ENCODE measurements at places on chromosomes 12 and 14. TPM values are rescaled to one million over a fixed set of nuclear protein-coding genes. Genes with fewer than 3 reads are reported as not detected.

DNA sequence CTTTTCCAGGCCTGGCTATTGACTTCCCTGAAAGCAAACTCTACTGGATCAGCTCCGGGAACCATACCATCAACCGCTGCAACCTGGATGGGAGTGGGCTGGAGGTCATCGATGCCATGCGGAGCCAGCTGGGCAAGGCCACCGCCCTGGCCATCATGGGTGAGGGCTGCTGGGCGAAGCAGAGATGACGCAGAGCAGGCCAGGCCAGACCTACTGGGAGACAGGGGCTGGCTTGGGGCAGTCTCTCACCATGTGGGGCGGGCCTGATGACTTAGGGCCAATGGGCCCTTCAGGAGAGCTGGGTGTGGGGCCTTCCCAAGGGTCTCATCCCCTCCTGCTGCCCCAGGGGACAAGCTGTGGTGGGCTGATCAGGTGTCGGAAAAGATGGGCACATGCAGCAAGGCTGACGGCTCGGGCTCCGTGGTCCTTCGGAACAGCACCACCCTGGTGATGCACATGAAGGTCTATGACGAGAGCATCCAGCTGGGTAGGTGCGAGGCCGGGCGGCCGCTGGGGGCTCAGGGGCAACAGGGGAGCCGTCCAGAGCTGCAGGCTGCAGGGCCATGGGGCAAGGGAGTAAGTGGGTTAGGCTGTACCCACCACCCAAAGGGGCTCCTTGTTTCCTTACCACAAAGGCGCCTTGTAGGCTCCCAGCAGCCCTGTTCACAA is 33.0 kb upstream of the LRP1-AS start:
- no peak for DNase-seq

GRCh38 chr14:20614038-20614840 is 23.1 kb upstream of the RNASE12 start:
- peak; percentile 42 for DNase-seq

- DNase-seq, result no peak
Observed at GRCh38 chr12:124520907-124521306, 46.5 kb downstream of the NCOR2 start.

RAD51B gene
- 8.6 TPM for total RNA-seq

IFI27 gene
- total RNA-seq, result 4.3 TPM

GRCh38 chr12:57146961-57147944 is at the start of gene LRP1-AS:
LRP1-AS (minus strand) TSS chr12:57147619.
- DNase-seq, result no peak

DNA sequence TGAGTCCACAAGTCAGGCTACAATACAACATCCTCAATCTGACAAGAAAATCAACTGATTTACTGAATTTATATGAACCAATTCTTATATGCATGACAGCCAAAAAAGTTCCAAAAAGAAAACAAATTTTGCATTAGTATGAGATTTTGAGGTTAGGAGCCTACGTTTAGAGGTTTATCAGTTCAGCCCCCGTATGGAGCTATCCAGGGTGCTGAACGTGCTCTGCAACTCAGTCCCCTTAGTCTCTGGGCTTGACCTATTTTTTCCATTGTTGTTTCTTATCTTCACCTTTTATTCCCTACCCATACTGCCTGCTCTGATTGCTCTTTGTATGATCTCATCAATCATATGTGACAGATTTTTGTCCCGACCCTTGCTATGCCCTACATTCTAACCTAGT is 693.0 kb downstream of the NRXN3 start:
- peak; percentile 45 for DNase-seq

DNA sequence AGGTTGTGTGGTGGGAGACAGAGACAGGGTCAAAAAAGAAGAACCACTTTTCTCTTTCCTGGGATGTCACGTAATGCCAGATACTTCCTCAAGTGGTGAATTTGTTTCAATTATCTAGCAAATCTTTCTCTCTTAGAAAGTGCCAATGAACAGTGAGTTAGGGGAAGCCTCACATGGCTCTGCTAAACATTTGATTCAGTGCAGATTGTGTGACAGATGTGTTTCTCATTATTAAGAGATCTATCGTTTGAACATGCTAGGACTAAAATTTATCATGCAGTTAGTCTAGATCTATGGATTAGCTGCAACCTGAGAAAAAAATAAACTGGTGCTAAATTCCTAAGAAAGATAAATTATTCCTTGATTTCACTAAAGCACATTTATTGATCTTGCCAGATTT is 247.8 kb downstream of the MDGA2 start:
- no peak for DNase-seq

DNA sequence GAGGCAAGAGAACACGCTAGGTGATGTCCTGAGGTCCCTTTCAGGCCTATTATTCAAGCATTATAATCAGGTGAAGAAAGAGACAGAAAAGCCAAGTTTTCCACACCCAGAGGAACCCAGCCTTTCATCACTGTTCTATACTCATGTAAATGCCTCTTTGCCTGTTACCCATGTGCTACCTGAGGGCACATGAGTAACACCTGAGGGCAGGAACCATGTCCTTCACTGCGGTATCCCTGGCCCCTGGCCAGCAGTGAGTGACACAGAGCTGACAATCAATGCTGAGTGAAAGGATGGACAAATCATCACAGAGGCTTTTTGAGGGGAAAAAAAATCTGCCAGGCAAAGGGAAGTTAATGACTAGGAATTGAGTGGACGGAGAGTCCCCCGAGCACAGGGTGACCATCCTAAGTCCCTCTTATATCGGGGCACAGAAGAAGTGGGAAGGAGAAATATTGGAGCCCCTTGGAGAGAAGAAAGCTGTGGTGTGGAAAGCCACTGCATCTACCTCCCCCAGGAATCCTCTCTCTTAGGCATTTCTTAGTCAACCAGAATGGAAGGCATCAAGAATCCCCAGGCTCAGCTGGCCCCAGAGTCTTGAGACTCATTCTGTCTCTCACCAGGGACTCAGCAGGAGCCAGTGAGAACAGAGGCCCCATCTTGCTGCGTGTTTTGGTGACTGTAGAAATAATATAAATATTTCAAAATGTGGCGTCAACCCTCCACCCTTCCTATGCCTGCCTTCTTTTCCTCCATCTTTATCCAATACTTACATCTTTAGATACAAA is 212.9 kb downstream of the DPF3 start:
- peak; percentile 94 for DNase-seq

GLI1 gene
- 3.0 TPM for total RNA-seq

VWF gene
- total RNA-seq, result not detected

- no peak for DNase-seq
Observed at GRCh38 chr12:62882696-62883095, 52.3 kb downstream of the PPM1H start.

DNA sequence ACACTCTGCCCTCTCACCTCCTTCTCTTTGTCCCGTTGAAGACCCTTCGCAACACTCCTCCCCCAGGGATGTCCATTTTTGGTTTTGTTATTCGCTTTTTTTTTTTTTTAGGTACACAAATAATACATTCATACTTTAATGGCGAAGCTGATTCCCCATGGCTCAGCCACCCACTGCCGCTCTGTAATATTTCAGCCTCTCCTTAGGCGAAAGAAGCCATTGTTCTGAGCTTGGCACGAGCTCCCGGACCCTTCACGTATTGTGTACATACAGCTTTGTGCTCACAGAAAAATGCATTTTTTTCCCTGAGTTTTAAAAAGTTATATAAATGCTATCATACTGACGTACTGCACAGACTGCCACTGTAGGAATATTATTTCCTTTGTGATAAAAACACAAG is 115.0 kb downstream of the TMEM132C start:
- DNase-seq, result no peak

GRCh38 chr12:102439426-102440405 is 40.6 kb downstream of the IGF1 start:
- no peak for DNase-seq

DNA sequence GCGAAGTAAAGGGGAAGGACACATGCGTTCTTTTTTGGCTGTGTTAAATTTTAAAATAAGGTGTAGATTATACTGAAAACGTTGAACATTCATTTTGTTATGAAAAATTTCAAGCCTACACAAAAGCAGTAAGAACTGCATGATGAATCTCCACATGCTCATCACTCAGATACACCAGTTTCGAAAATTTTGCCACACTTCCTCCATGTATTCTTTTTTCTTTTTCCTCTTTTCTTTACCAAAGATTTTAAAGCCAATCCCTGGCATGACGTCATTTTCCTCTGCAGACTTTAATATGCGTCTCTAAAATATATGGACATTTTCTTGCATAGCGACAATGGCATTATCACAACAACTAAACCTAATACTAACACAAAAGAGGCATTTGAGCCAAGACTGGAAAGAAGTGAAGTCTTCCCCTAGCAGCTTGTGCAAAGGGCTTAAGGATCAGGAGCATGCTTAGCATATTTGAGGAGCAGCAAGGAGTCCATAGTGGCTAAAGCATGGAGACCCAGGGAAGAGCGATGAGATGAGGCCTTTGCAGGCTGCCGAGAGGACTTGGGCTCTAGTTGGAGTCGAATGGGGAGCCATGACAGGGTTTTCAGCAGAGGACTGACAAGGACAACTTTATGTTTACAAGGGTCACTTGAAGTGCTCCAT is 111.9 kb downstream of the ERC1 start:
- DNase-seq, result no peak

BMP4 gene
- 8.7 TPM for total RNA-seq

- no peak for DNase-seq
Observed at GRCh38 chr12:45863332-45863731, 127.0 kb downstream of the SCAF11 start.

DNA sequence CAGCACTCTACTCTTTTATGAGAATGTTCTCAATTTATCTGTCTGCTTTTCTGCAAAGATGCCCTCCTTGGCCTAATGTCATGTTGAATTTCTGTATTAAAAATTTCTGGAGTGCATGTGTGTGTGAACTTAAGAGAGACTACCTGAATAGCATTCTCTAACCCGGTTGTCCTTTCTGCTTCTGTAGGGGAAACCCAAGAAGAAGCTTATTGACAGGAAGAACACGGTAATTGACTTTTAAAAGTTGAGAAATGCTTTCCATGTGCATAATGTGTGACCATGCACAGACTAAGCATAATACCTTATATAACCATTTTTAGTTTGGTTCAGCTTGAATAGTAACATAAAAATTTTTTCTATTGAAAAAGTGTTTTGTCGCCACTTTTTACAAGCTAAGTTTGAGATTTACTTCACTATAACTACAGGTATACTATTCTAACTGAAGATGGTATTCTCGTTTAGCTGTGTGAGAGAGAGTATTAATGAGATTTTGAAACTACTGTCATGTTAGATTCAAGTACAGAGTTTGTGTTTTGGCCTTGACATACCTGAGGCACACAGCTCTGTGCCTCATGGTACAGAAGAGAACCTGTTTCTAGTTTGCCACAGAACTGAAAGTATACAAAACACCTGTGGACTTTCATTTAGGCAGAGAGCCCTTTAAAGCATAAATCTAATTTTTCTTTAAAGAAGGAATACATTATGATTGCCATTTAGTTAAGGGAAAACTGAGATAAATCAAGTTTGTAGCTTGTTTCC is 96.8 kb downstream of the TTLL5 start:
- no peak for DNase-seq

OR6C2 gene
- total RNA-seq, result not detected

DNA sequence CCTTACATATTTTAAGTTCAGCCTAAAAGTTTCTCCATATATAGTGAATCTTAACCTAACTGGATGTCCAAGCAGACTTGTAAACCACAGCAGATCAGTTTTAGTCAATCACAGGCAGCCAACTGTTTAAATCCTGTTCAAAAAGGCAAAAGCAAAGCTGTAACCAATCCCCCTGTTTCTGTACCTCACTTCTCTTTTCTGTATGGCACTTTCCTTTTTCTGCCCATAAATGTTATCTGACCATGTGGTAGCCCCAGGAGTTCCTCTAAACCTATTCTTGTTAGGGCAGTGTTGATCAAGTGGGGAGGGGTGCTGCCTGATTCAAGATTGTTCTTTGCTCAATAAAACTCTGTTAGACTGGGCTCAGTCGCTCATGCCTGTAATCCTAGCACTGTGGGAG is 8.5 kb upstream of the DACT1 start:
- no peak for DNase-seq

- DNase-seq, result no peak
Observed at GRCh38 chr12:101940400-101940950, 63.1 kb downstream of the DRAM1 start.

DNA sequence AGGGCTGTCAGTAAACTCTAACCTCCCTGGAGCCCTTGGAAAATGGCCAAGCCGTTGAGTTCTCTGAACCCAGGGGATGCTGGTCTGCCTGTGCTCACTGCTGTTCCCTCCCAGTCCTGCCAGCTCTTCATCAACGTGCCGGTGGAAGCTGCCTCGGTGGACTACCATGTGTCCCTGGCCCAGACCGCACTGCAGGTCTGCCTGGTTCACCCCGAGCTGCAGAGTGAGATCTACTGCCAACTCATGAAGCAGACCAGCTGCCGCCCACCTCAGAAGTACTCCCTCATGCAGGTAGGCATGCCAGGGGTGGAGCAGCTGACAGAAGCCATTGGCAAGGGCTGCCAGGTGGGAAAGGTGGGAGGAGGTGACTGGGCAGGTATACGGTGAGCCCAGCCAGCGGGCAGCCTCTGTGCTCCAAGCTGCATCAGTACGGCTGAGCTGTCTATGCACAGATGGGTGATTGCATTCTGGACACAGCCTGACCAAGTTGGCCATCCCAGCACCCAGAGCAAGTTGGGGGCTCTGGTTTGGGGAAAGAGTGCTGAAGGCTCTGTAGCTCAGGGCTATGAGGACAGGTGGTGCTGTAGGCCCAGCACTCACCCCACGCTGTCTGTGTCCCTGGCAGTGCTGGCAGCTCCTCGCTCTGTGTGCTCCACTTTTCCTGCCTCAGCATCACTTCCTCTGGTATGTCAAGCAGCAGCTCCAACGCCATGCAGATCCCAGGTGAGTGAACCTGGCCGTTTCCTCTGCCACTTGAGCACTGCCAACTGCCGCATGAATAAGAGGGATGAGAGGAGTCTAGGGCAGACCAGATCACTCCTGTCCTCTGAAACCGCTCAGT is 21.9 kb downstream of the PIGH start:
- DNase-seq, result no peak

Data from PC-3 (cell line).